ENCODE measurements at places on chromosomes 11 and 22. TPM values are rescaled to one million over a fixed set of nuclear protein-coding genes. Genes with fewer than 3 reads are reported as not detected.

E2F8 gene
- 19.1 TPM for total RNA-seq

GRCh38 chr22:47395481-47395880 lies 633.0 kb downstream of the TBC1D22A start:
- no peak for DNase-seq

KDM4E gene
- total RNA-seq, result not detected

GRCh38 chr22:32745996-32746322 lies 55.5 kb upstream of the TIMP3 start:
- DNase-seq, result no peak

NCAM1 gene
- total RNA-seq, result not detected

GRCh38 chr11:9675691-9676090 lies 11.8 kb downstream of the SWAP70 start:
- DNase-seq, result no peak

DNA sequence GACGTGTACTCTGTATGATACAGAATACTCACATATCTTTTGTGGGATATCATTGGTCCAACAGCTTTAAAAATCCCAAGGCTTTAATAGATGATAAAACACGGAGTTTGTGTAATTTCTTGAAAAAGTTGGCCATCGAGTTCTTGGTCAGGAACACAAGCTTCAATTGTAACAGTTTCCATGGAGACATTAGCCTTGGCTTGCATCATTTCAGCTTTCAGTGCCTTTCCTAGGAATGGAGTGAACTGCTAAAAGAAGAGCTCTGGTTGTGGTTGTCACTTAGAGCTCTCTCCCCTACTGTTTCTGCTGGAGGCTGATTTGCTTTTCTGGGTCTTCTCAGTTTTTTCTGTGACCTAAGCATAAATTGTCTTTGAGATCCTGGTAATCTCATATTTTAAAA lies 14.2 kb downstream of the BMAL1 start:
- DNase-seq, result no peak

DNA sequence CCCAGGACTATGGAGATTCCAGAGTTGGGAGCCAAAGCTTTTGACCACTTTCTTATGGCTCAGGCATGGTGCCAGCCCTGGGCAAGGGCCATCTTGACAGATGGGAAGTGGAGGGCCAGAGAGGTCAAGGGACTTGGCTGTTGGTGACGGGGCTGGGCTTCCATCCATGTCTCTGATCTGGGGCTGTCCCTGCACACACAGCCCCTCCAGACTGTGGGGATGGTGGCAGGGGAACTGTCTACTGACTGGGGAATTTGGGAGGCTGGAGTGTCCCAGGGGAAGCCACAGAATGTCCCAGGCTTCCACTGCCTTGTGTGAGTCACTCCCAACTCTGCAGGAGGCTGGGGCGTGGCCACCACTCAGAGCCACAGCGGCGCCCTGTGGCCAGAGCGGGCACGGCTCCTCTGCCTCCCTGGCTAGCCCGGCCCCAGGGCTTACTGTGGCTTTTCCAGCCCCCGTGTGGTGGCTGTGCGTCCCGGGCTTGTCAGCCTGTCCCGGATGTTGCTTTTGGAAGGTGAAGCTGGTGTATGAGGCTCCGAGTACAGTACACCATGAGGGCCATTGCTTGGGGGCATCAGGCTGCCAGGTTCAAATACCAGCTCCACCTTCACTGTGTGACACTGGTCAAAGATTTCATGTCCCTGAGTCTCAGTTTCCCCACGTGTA lies 19.6 kb downstream of the C22orf23 start:
- peak; percentile 95 for DNase-seq

DNA sequence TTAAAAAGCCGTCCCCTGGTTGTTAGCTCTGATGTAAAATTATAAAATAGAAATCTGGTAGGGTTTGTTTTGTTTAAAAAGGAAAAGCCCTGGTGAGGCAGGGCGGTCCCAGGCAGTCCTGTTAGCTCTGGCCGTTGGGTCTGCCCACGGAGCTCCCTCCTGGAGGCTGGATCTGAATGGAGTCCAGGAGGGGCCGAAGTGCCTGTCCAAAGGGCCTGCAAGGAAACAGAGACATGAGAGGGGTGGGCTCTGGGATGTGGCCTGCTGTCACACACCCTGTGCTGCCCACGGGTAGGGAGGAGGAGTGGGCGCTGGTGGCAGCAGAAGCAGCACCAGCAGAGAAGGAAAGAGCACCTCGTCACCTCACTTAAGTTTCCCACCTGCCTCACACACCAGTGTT lies 11.3 kb upstream of the PMM1 start:
- DNase-seq, result no peak

DNA sequence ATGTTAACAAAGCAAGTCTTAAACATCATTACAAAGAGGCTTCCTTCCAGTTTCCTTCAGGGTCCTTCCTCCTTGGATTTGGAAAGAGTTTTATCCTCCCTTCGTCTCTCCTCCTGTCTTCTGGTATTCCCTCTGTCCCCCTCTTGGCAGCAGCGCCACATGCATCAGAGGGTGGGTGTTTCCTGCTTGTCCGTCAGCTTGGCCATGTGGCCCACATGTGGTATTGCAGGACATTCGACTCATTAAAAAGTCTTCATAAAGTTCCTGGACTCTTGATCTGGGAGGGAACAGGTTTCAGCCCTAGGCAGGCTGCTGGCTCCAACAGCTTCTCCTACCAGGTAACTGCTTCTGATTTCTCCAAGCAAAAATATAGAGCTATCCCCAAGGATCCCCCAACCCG lies 189.8 kb downstream of the CSNK2A3 start:
- no peak for DNase-seq
